ENCODE measurements at places on chromosomes 13 and 19. TPM values are rescaled to one million over a fixed set of nuclear protein-coding genes. Genes with fewer than 3 reads are reported as not detected.

The IL17D gene
- total RNA-seq, result 0.54 TPM

The LAIR2 gene
- not detected for total RNA-seq

The CD33 gene
- total RNA-seq, result 0.33 TPM

The ZNF416 gene
- 5.0 TPM for total RNA-seq

The MADCAM1 gene
- total RNA-seq, result 0.25 TPM

The C19orf18 gene
- total RNA-seq, result not detected

The ZNF432 gene
- 25.4 TPM for total RNA-seq

The ATXN8OS gene
- total RNA-seq, result not detected

GRCh38 chr19:52691215-52691610, 43.6 kb downstream of the ZNF611 start:
- H3K4me1 ChIP-seq, result peaks cover 25% of the 10 kb centered on the region
- H3K27me3 ChIP-seq, result no peaks in the 10 kb centered on the region
- no peak for DNase-seq
- H3K27ac ChIP-seq, result peak overlapping the region; percentile 90
- H3K36me3 ChIP-seq, result peaks cover 10% of the 10 kb centered on the region

GRCh38 chr19:11390933-11391680, 7.0 kb upstream of the EPOR start:
- H3K4me1 ChIP-seq, result no peaks in the 10 kb centered on the region
- no peaks in the 10 kb centered on the region for H3K27me3 ChIP-seq

DNA sequence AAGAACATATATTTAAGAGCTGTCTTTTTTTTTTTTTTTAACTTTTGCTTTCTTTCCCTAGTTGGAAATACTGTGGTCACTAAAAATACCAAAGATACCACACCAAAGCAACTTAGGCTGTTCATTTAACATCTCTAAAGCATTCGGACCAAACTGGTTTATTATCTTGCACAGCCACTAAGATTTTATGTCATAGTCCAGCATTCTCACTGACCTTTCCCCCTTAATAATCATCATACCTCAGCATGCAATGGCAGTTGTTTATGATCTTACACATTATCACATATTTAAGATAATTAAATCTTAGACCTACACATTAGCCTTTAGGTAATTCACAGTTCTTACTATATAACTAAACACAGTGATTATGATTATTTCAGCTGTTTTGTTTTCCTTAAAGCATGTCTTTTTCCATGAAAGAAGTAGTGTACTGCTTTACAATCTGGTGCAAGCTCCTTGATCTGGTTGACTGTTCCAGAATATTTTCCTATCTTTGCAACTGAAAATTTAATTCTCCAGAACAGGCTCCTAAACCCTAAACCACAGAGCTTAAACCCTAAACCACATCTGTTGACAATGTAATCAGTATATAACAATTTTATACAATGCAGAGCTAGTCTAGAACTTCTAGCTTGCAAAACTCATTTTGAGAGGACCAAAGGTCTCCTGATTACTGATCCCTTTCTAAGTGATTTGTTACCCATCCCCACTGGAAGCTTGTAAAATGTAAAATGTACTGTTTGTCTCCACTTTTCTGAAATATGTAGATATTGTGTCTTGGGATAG, 74.2 kb downstream of the CDK8 start:
- H3K27me3 ChIP-seq, result no peaks in the 10 kb centered on the region
- no peak overlapping the region for H3K4me3 ChIP-seq
- no peak for DNase-seq
- H3K36me3 ChIP-seq, result peaks cover 6% of the 10 kb centered on the region
- H3K4me1 ChIP-seq, result peaks cover 21% of the 10 kb centered on the region

DNA sequence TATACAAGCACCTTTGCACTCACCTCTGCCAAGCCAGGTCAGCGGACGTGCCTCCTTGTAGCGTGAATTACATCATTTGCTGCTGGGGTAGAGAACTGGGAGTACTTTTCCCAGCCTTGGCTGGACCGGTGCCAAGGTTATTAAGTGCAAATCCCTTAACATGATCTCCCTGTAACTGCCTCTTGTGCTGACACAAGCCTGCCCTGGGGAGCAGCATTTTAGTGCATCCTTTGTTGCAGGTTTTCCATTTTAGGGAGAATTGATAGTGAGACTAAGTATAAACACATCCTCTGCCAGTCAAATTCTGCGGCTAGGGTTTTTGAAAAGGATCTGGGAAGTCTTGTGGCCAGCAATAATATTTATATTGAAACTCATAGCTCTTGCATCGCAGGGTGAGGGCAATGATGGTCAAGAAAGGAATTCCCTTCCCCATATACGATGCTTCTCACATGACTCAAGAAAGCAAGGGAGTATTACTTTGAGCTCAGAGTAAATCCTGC, 32.7 kb upstream of the DCLK1 start:
- no peaks in the 10 kb centered on the region for H3K36me3 ChIP-seq
- peak overlapping the region; percentile 74 for H3K27ac ChIP-seq
- peak overlapping the region; percentile 36 for H3K4me3 ChIP-seq
- peaks cover 35% of the 10 kb centered on the region for H3K4me1 ChIP-seq

DNA sequence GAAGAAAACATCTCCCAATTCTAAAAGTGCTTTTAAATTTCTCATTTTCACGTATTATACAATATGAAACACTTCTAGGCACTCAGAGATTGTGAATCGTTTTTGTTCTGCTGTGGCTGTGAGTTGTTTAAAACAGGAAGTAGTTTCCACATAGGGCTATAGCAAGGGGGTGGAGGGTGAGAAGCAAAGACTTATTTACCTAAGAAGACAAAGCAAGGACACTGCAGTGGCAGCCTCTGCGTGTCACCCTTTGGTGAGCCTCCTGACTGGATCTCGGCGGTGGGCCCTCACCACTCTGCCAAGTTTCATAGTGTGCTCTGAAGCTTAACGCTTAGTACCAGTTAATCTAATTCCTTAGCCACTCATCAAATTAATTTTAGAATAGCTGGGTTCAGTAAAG, 56.8 kb downstream of the TNFSF13B start:
- no peaks in the 10 kb centered on the region for H3K4me1 ChIP-seq
- H3K36me3 ChIP-seq, result no peaks in the 10 kb centered on the region
- peaks cover 100% of the 10 kb centered on the region for H3K27me3 ChIP-seq
- DNase-seq, result no peak
- no peak overlapping the region for H3K27ac ChIP-seq

GRCh38 chr19:1618157-1619093, 13.2 kb upstream of the UQCR11 start:
- H3K4me3 ChIP-seq, result no peak overlapping the region
- H3K27ac ChIP-seq, result peak overlapping the region; percentile 76
- DNase-seq, result peak; percentile 47
- no peaks in the 10 kb centered on the region for H3K4me1 ChIP-seq
- H3K27me3 ChIP-seq, result no peaks in the 10 kb centered on the region
- H3K36me3 ChIP-seq, result peaks cover 53% of the 10 kb centered on the region

GRCh38 chr13:21256351-21256761, 79.9 kb downstream of the MRPL57 start:
- no peaks in the 10 kb centered on the region for H3K4me1 ChIP-seq
- H3K27me3 ChIP-seq, result no peaks in the 10 kb centered on the region
- H3K27ac ChIP-seq, result no peak overlapping the region
- no peak overlapping the region for H3K4me3 ChIP-seq

GRCh38 chr13:48415516-48415915, 2.6 kb upstream of the LPAR6 start:
- H3K27me3 ChIP-seq, result no peaks in the 10 kb centered on the region
- H3K27ac ChIP-seq, result no peak overlapping the region
- DNase-seq, result no peak
- H3K4me3 ChIP-seq, result no peak overlapping the region

DNA sequence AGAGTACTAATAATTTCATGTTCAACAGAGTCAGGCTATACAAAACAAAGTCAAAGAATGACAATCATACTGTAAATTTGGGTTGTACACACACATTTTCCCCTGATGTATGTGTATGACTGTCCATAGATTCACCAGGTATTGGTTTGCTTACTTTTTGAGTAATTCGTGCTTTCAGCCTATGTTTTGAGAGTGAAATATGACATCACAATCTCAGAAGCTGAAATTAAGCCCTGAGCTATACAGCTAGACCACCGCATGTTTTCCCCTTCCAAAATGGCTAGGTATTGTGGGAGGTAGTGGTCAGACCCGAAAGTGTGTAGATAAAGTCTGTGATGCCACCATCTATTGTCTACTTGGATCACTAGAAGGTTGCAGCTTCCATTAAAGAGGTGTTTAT, 102.8 kb downstream of the KATNAL1 start:
- peaks cover 13% of the 10 kb centered on the region for H3K36me3 ChIP-seq
- H3K4me3 ChIP-seq, result no peak overlapping the region
- H3K4me1 ChIP-seq, result no peaks in the 10 kb centered on the region

- H3K36me3 ChIP-seq, result no peaks in the 10 kb centered on the region
- H3K4me1 ChIP-seq, result peaks cover 5% of the 10 kb centered on the region
- DNase-seq, result no peak
- H3K4me3 ChIP-seq, result no peak overlapping the region
- H3K27me3 ChIP-seq, result no peaks in the 10 kb centered on the region
Observed at GRCh38 chr13:43579321-43579720, 207.5 kb downstream of the ENOX1 start.

DNA sequence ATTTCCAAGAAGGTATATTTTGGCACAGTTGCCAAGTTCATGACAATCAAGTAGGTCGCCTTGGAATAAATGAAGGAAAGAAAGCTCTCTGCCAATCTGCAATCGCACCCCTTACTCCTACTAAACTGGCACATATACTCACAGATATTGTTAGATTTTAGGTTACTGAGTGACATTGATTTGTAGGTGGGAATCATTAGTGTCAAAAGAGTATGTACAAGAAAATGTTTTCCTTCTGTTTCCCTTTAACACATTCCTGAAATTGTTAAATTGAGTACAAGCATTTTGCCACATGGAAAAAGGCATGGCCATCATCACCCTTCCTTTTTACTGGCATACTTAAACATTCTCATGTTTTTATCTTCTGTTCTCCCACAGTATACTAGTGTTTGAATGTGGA, 2868.3 kb upstream of the PCDH20 start:
- H3K27ac ChIP-seq, result no peak overlapping the region
- no peak overlapping the region for H3K4me3 ChIP-seq
- no peak for DNase-seq
- peaks cover 5% of the 10 kb centered on the region for H3K36me3 ChIP-seq

DNA sequence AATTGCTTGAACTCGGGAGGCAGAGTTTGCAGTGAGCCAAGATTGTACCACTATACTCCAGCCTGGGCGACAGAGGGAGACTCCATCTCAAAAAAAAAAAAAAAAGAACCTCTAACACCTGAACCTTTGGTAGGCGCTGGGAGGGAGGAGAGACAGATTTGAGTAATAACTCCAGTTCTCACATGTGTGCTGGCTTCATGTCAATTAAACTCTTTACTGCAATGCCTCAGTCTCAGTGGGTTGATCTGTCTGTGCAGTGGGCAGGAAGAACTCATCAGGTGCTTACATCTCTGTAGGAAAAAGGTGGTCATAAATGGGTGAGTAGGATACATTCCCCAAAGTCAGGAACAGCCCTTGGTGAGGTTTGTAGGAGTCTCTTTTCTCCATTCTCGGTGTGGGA, 85.1 kb upstream of the ABCC4 start:
- H3K27ac ChIP-seq, result no peak overlapping the region
- H3K4me1 ChIP-seq, result no peaks in the 10 kb centered on the region
- H3K27me3 ChIP-seq, result peaks cover 36% of the 10 kb centered on the region
- DNase-seq, result no peak
- H3K4me3 ChIP-seq, result no peak overlapping the region
- H3K36me3 ChIP-seq, result no peaks in the 10 kb centered on the region

- H3K36me3 ChIP-seq, result peaks cover 3% of the 10 kb centered on the region
- no peak overlapping the region for H3K27ac ChIP-seq
- no peak for DNase-seq
- no peaks in the 10 kb centered on the region for H3K27me3 ChIP-seq
- no peaks in the 10 kb centered on the region for H3K4me1 ChIP-seq
- H3K4me3 ChIP-seq, result no peak overlapping the region
Observed at GRCh38 chr19:3065675-3066357, 3.5 kb upstream of the TLE5 start.

- H3K27ac ChIP-seq, result no peak overlapping the region
- H3K27me3 ChIP-seq, result no peaks in the 10 kb centered on the region
- peaks cover 6% of the 10 kb centered on the region for H3K36me3 ChIP-seq
- no peaks in the 10 kb centered on the region for H3K4me1 ChIP-seq
- no peak overlapping the region for H3K4me3 ChIP-seq
Observed at GRCh38 chr19:57465680-57466381, 8.9 kb upstream of the VN1R1 start.

GRCh38 chr19:11337080-11337479, 2.4 kb downstream of the RAB3D start:
- peaks cover 13% of the 10 kb centered on the region for H3K4me1 ChIP-seq
- H3K4me3 ChIP-seq, result no peak overlapping the region
- peaks cover 73% of the 10 kb centered on the region for H3K36me3 ChIP-seq
- DNase-seq, result no peak
- no peak overlapping the region for H3K27ac ChIP-seq

DNA sequence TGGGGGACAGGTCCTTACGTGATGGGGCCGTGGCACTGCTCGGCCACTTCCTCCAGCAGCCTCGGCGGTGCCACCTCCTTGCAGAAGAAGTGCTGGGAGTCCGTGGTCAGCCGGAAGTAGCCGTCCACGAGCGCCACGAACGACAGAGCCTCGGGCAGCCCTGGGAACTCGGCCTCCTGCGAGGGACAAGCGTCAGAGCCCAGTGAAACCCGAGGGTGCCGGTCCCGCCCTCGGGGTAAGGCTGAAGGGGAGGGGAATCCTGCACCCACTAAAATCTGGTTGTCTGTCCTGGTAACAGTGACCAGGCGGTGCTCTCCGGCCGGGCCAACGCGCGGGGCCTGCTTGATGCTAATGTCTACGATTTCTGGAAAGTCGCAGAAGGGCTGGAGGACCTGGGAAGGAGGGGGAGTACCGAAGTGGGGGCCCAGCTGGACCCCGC, 6.4 kb downstream of the JAK3 start:
- no peaks in the 10 kb centered on the region for H3K36me3 ChIP-seq
- no peak overlapping the region for H3K27ac ChIP-seq
- no peaks in the 10 kb centered on the region for H3K4me1 ChIP-seq
- H3K27me3 ChIP-seq, result no peaks in the 10 kb centered on the region
- H3K4me3 ChIP-seq, result no peak overlapping the region

DNA sequence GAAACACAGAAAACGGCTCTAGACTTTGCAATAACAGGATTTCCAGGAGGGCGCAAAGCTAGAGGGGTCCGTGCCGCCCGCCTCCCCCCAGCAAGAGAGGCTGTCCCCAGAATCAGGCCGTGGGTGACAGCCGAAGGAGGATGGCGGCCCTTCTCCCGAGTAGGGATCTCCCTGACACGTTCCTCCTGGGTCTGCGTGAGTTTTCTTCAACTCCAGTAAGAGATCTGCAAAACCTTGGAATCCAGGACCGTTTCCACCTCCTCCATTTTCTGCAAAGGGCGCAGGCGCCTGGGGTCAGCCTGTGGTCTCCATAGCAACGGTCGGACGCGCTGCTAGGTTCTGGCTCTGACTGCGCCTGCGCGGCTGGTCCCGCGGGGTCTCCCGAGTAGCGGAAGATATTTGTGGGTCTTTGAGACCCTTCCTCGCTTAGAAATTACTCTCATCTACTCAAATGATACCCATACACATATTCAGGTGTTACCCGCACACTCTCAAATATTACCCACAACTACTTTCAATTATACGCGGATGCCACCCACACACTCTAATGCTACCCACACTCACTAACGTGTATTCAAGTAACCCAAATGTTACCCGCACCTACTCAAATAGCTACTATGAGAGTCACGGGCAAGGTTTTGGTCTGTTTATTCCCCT, 2.1 kb downstream of the PNMA8C start:
- peaks cover 5% of the 10 kb centered on the region for H3K36me3 ChIP-seq
- DNase-seq, result no peak
- H3K27me3 ChIP-seq, result peaks cover 10% of the 10 kb centered on the region
- no peaks in the 10 kb centered on the region for H3K4me1 ChIP-seq
- H3K4me3 ChIP-seq, result no peak overlapping the region
